ENCODE measurements at places on chromosomes 7 and 10. TPM values are rescaled to one million over a fixed set of nuclear protein-coding genes. Genes with fewer than 3 reads are reported as not detected.

Gene TLX1
- total RNA-seq = 14.3 TPM

Gene CPN1
- not detected for total RNA-seq

Gene WNT8B
- not detected for total RNA-seq

Gene STMP1
- 54.6 TPM for total RNA-seq

Gene NRBF2
- 31.0 TPM for total RNA-seq

Gene IFIT3
- not detected for total RNA-seq

Gene HGF
- total RNA-seq = not detected

Gene FBXL13
- 1.1 TPM for total RNA-seq

Gene PRKG1
- total RNA-seq = 52.7 TPM

Gene NODAL
- not detected for total RNA-seq

Gene ELOVL3
- total RNA-seq = not detected

DNA sequence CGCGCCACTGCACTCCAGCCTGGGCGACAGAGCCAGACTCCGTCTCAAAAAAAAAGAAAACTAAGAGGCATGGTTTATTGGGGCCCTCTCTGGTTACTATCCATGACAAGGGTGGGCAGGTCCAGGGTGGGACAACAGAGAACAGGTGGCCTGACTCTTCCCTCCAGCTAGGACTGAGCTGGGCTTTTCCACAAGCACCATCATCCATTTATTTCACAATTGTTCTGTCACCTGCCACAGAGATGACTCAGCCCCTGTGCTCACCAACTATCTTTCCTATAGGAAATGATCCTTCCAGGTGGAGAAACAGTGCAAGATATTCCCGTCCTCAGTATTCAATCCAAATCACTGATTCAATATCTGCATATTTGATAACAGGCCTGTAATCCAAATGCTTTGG is 44.9 kb upstream of the MYL10 start:
- no peak for DNase-seq

DNA sequence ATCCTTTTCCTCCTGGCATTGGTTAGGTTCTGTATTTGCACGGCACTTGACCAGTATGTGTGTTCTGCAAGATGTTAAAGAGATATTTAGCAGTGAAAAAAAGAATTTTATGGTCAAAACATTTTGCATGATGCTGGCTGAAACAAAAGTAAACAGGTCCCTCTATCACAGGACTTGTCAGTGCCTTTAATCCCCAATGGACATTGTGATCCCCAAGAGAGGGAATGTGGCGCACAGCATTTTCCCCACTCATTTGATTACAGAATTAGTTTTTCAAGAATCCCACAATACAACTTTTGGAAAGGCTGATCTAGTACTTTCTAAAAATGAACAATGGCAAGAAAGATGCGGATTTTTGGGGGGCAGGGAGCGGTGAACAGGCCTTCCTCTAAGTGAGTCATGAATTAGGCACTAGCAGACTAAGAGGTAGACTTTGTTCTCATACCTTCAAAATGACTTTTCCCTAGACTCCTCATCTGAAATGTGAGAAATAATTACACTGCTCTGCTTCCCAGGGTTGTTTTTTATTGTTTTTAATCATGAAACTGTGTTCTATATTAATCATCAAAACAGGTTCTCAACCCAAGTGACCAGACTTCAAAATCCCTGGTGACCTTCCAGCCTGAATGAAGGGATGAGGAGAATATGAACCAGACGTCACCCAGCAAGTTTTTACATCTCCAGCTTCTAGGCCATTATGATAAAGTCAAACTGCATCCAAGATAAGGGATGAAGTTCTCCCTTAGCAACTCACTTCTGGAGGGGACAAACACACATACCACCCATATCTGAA is 8.6 kb downstream of the FBXW4 start:
- no peak for DNase-seq

DNA sequence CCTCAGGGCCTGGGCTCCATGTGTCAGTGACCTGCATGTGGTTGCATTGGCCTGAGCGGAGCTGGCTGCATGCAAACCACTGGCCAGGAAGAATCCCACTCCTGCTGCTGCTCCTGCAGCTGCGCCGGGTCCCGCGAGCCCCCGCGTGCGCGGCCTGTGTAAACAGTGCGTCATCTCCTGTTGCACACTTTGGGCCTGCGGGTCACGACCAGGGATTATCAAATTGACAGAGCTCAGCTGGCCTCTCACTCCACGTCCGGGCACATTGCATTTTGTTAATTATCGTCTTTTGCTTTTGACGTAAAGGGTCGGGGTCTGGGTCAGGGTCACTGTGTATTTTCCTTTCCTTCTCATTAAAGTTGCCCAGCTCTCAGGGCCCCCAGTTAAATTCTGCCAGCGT is 132.6 kb downstream of the RGS10 start:
- no peak for DNase-seq

DNA sequence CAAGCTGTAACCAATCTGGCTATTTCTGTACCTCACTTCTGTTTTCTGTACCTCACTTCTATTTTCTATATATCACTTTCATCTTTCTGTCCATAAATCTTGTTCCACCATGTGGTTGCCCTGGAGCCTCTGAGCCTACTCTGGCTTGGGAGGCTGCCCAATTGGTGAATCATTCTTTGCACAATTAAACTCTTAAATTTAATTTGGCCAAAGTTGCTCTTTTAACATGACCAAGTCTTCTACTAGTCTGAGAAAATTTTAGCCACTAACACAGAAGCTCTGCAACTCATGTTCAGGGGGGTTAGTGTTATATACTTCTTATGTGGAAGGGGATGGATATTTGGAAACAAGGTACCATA is 503.5 kb downstream of the KIF20B start:
- DNase-seq = no peak

GRCh38 chr10:61765176-61766087 is 102.7 kb downstream of the CABCOCO1 start:
- no peak for DNase-seq

DNA sequence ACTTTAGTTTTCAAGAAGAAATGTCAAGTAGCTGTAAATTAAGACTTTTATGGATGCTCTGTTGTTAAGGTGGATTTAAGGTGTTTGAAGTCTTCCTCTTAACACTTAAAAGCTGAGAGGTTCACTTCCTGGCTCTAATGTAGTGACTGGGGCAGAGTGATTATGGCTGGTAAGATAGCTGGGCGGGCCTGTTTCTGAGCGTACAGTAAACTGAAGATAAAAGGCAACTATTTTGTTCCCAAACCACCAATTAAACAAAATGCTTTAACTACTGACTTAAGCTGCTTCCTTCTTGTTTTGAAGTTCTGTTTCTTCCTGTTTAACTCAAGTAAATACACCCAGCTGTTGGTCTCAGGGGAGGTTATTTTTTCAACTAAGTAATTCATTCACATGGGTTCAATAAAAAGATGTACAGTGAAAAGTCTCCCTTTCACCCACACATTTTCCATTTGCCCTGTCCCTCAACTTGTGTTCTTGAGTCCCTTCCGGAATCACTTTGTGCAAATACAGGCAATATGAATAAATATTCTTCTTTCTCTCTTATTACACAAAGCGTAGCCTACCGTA is 19.3 kb downstream of the VWA2 start:
- DNase-seq = no peak

DNA sequence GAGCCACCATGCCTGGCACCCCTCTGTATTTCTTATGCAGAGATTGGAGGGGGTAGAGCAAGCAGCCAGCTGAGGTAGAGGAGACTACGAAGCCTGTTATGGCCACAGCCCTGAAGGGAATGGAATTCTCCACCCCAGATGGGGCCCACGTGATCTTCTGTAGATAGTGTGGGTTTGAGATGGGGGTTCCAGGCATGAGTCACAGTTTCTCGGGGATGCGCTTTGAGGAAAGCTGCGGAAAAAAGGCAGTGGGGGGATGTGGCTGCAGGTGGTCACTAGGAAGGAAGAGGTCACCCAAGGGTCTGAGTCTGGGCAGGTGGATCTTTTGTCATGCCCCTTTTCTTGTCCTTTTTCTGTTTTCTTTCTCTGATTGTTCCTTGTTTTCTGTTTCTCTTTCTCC is 11.5 kb downstream of the FAM131B start:
- DNase-seq = no peak

- no peak for DNase-seq
These were observed 141.2 kb downstream of the LYZL1 start for GRCh38 chr10:29430101-29430500.

- DNase-seq = no peak
These were observed 489.8 kb downstream of the RPS24 start for GRCh38 chr10:78523453-78523852.

DNA sequence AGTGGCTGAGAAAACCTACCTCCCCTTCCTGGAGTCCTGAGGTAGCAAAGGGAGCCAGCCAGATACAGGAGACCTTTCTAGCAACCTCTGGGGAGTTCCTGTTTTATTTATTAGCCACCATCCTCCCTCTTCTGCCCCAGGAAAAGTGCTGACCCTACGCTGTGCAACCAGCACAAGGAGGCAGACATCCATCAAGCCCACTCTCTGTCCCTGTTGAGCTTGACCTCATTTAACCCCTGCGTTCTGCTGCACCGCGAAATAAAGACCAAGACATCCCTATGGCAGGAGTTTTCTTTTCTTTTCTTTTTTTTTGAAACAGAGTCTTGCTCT is 25.3 kb upstream of the ANKRD2 start:
- DNase-seq = no peak

GRCh38 chr10:69968830-69969229 is 83.8 kb upstream of the MACROH2A2 start:
- no peak for DNase-seq

GRCh38 chr7:114790521-114790920 is 131.4 kb upstream of the MDFIC start:
- DNase-seq = no peak

DNA sequence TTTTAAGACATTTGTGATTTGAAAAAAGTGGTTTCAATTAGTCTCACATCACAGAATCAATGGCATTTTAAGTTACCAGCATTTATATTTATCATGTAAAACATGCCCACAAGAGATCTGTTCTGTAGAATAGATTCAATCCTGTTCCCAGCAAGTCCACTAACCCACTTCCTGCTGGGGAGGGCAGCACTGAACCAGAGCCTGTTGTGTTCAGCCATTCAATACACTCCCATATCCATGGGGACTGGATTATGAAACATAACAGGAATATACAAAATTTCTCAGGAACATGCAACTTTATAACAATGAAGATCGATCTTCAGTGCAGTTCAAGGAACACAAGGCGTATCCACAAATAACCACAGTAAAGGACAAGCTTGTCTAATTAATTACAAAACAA is 24.4 kb upstream of the ANK3 start:
- DNase-seq = no peak

DNA sequence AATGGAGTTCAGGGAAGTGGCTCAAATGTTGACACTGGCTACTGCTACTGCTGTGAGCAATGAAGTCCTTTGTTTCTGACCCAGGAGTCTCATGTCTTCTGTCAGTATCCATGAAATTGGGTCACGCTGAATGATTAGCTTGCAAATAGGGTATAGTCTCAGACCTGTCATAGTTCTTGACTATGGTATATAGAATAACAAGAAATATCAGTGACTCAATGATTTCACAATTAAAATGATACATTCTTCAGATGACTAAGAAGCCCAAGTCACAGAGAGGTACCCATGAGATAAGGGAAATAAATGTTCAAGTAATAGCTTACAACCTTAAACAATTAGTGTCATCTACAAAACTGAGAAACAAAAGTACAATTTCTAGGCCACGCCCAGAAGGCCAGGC is 89.3 kb downstream of the LYZL2 start:
- no peak for DNase-seq

DNA sequence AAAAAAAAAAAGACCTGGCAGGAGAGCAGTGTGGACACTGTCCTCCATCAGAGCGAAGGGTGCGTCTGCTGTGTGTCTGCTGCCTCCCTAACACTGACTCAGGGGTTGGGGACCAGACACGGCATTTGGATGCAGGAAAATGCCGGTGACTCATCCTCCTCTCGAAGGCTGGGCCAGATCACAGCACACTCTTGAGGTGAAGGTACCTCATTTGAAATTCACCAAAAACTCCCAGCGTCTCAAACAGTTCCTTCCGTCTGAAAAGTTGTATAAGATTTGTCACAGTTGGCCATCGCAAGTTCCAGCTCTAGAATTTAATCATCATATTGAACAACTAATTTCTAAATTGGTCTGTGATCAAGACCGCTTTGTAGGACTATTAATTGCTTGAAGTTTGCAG is 118.1 kb upstream of the LYZL2 start:
- DNase-seq = no peak

- DNase-seq = no peak
These were observed 169.3 kb downstream of the LCOR start for GRCh38 chr10:97001183-97001991.

DNA sequence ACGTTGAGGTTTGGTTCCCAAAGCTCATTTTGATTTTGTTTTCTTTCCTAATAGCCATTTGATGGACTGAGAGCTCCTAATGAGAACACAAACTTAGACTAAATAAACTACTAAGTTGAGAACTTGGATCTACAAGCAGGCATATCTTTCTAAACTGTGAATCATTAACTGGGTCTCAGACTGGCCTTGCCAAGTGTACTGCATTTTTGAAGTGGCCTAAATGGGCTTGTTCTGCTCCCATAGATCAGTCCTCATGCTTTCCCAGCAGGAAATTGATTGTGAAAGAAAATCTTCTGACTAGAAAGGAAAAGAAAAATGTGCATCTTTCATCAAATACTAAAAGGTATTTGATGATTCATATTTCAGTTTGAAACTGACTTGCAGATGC is 46.7 kb upstream of the RBM33 start:
- DNase-seq = no peak

DNA sequence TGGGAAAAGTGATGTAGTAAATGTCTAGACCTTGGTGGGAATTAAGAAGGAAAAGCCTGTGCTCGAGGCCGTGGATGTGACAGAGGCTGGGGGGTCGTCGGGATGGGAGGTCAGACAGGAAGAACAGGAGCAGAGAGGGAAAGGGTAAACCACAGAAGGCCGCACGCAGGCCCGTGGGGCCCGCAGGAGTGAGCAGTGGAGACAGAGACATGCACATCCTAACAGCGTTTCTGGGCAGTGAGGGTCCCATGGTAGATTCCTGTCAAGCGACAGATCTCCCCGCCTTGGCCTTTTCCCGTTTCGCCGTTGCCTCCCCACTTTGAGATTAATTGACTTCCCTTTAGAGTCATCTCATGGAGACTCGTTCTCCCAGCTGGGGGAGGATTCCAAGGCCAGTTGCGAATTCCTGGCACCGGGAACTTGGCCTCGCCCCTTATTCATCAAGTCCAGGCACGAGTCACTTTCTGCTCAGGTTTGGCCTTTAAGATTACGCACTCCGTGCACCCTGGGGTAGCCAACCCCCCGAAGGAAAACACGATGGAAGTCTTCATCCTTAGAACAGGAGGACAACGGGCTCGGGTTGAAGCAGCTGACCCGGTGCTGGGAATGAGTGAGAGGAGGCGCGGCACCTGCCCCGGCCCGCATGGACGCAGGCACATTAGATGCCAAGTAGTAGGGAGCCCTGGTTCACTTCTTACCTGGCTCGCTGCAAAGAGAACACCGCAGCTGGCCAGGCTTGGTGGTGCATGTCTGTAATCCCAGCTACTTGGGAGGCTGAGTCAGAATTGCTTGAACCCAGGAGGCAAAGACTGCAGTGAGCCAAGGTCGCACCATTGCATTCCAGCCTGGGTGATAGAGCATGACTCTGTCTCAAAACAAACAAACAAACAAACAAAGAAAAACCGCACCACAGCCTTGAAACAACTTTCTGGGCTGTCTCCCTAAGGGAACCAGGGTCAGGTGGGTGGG is 315.2 kb upstream of the SHH start:
- DNase-seq = no peak
